ENCODE measurements at places on chromosomes 11 and 22.

- DNase-seq: no peak
Measured at GRCh38 chr11:11534981-11535380, 86.8 kb downstream of the GALNT18 start.

DNA sequence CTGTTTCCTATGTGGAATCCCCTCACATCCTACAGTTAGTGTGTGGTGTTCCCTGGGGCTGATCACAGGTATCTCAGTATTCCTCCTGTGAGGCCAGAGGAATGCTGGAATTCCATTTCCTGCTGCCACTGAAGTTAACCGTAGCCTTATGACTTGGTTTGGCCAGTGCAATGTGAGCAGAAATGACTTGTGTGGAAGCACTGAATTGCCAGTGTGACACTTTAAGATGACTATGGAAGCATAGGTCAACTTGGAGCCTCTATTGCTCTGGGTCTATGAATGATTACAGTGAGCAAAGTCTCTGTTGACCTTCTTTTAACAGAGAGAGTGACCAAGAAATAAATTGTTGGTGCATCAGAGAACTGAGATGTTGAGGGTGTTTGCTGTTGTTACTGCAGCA, 16.5 kb downstream of the TBRG1 start:
- no peak for DNase-seq

GRCh38 chr22:27220339-27220738, 563.0 kb downstream of the MIAT start:
- DNase-seq: no peak

DNA sequence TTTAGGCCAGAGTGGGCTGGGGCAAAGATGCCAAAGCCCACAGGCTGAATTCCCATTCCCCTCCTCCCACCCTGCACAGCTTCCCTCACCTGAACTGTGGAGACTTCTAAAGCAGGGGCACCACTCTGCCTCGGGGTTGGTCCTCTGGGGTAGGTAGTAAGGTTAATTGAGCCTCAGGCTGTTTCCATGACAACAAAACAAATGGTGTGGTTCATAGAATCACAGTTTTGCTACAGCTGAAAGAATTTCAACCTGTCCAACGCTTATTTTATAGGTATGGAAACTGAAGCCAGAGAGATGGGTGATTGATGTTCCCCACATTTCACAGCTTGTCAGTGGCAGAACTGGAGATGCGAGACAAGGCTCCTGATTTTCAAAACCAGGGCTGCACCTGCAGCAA, 109.5 kb downstream of the SNX19 start:
- DNase-seq: no peak

DNA sequence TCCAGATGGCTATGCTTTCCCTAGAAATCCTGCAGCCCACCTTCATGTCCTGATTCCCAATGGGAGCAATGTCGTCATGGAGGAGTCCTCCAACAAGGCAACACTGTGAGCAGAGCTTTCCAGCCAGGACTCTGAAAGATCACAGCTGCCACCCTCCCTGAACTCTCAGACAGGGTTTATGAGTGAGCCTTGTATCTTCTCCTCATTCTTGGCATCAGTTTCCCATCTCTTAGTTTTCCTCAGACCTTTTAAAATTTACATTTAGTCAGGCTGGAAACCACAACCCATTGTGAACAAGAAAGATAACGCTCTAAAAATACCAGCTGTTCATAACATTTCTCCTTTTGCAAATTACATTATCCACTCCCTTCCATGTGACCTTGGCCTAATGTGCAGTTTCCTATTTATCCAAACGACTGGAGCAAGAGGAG, 15.6 kb upstream of the LYVE1 start:
- no peak for DNase-seq

GRCh38 chr11:121802542-121802941, 313.5 kb downstream of the BLID start:
- DNase-seq: no peak

DNA sequence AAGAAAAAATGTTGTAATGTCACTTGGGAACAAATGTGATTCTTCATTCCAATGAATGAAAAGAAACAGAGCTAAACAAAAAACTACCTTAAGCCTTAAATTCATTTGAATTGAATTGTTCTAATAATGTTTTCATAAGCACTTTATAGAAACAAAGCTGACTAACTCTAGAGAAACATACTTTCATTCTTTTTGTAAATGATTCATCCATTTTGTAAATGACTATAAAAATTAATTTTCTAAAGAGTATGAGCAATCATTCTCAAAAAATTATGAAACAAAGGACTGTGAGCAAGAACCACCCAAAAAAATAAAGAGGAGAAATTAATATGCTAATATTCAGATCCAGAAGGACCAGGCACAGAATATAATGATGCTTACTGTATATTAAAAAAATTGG, 986.5 kb upstream of the CHORDC1 start:
- no peak for DNase-seq

GRCh38 chr11:42841556-42841955, 470.2 kb upstream of the API5 start:
- DNase-seq: no peak

- no peak for DNase-seq
Measured at GRCh38 chr11:112771851-112772250, 189.4 kb upstream of the NCAM1 start.

- no peak for DNase-seq
Measured at GRCh38 chr11:16016468-16016829, 339.9 kb downstream of the SOX6 start.

GRCh38 chr11:128398517-128399250, 188.7 kb downstream of the ETS1 start:
- no peak for DNase-seq

DNA sequence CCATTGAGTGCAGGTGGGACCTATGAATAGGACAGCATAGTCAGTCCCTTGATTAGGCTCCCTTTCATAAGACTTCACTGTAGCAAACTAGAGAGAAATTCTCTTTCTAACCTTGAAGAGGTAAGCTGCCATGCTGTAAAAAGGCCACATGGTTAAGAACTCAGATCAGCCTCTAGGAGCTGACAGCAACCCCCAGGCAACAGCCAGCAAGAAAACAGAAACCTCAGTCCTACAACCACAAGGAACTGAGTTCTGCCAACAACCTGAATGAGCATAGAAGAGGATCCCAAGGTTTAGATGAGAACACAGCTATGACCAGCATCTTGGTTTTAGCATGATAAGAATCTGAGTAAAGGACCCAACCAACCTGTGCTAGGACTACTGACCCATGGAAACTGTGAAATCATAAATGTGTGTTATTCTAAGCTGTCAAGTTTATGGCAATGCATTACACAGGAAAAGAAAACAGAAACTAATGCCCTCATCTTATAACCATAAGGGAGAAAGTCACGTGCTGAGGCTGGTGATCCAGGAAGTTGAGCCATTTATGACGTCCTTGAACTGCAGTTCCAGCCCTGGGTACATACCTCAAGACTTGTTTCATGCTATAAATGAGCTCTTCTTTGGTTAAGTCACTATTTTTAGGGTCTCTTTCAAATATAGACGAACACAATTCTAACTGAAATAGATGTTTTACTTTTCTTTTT, 43.3 kb downstream of the RAB38 start:
- DNase-seq: no peak

DNA sequence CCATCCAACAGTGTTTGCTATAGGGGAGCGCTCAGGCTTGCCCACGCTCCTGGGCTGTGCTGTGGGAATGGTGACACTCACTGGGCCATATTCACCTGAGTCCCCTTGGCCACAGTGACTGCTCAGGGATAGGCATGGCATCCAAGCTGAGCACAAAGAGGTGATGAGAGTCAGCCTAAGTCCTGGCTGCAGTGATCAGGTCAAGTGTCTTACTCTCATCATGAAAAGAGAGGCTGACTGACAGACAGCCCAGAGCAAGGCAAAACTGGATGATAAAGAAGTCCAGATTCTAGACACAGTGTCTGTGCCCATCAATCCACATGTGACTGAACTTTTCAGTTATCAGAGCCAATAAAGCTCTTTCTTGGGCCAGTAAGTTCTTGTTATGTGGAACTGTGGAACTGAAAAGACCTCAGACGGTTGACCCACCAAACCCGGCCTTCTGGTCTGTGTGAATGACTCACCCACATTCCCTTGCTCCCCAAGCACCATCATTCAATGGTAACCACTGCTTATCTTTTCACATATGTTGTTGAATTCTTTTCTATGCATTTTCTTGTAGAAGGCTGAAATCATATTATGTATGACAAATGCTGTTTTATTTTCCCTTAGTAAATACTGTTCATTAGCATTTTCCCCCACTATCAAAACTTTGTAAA, 43.2 kb upstream of the YPEL1 start:
- no peak for DNase-seq

- DNase-seq: no peak
Measured at GRCh38 chr11:20397281-20397680, 9.8 kb downstream of the PRMT3 start.

- no peak for DNase-seq
Measured at GRCh38 chr11:12897390-12897789, 111.7 kb upstream of the RASSF10 start.

- no peak for DNase-seq
Measured at GRCh38 chr22:41827671-41828070, 5.2 kb upstream of the SREBF2 start.

GRCh38 chr11:12950670-12951069, 58.4 kb upstream of the RASSF10 start:
- DNase-seq: no peak

DNA sequence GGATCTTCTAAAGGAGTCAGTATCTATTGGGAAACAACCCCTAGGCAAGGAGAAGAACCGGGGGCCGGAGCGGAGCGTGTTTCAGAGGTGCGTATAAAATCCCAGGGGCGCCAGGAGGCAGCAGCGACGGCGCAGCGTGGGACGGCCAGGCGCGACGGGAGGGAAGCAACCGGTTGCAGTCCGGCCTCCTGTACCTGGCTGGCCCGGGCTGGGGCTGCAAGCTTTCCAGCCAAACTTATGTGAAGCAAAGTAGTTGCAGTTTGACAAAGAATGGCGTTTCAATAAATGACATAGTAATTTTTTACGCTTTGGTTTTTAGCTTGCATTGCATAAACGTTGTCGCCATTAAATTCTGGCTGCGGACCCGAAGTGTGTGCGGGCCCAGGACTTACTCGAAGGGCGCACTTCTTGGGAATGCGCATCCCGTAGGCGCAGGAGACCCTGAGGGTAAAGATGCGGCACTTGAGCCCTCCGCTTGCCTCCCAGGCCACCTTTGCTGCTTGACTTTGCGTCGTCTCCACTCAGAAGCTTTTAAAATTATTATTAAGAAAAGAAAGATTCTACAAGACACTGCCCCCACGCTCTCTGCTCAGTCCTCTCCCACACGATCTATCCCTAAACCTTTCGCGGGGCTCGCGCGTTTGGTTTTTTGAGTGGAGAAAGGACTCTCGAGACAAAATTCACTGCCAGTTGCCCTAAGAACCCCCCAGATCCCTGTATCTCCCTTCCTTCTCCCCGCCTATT, 1.6 kb upstream of the WT1 start:
- no peak for DNase-seq

DNA sequence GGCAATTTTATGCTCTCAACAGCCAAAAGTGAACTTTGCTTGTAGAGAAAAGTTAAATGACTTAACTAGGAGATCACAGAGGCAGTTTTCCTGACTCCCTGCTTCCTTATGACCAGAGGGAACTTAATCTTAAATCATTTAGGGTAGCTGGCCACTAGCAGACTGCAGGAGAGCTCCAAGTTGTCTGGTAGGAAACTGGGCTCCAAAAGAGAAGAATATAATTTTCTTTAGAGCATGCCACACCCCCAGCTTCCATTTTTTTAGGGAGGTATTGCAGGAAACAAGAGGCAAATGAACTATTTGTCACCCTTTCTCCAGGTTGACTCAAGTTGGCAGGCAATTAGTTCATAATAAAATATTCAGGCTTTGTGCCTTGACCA, 2.6 kb downstream of the METTL15 start:
- no peak for DNase-seq

GRCh38 chr11:7677796-7678201, 4.5 kb upstream of the CYB5R2 start:
- DNase-seq: no peak

DNA sequence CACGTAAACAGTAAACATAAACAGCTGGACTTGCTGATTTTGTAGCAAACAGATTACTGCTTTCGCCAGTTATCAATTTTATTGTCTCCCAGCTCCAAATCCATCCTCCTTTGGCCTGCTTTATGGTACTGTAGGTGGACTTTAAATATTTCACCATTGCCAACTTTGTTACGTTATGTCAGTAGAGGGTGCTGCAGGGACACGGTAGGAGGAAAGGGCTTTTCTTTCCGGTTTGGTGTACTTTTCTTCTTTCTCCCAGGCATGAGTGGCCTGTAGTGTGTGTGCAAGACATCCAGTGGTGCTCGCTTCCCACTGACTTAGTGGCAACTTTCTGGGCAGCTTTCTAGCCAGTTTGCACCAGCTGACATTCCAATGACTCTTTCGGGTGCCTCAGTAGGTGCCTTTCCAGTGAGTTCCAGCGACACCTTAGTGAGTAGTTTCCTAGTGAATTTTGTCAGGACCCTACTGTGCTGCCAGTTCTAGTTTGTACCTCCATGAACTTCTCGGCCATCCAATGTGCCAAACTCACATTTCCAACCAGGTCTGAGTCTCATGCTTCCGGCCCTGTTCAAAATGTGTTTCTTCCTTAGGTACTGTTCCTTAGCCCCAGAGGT, 267.6 kb upstream of the TENM4 start:
- no peak for DNase-seq

GRCh38 chr11:88363004-88363403, 25.5 kb upstream of the CTSC start:
- DNase-seq: no peak

- no peak for DNase-seq
Measured at GRCh38 chr11:44787981-44788380, 61.2 kb downstream of the TSPAN18 start.

- no peak for DNase-seq
Measured at GRCh38 chr22:42179616-42180015, 49.0 kb upstream of the CYP2D6 start.

DNA sequence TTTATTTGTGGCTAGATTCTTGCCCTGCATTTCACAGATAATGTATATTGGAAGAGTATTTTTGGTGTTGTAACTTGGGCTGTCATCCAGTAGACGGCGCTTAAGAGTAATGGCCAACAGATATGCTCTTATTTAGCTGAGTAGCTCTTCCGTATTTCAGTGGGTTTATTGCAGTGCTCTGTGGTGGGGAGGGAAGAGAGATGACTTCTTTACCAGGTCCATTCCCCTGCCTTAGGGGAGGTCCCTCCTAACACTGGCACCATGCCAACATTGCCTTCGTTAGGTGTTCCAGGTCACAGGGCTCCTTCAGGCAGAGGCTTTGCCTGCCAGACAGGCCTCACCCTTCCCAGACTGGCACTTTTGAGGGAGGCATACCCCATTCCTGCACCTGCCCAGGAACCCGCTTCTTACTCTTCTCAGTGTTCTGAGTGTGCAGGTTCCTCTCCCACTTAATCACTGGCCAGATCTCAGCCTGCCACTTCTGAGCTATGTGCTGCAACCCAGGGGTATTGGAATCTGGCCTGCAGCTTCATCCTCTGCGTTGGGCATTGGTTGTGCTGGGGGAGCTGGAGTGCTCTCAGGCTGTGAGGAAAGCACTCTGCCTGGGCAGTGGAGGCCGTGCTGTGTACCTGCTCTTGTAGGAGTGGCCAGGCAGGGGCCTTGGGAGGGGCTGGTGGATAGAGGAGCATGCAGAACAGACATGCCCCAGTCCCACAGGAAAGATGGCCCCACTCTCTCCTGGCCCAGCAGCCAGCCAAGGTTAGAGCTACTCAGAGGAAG, 29.4 kb upstream of the SLN start:
- DNase-seq: no peak

Measured in activated T-cell treated with anti-CD3 and anti-CD28 coated beads for 4 hours (primary cell).